Astrocyte (in vitro differentiated cells and primary cell): ENCODE measurements at places on chromosomes 1 and 21.

DNA sequence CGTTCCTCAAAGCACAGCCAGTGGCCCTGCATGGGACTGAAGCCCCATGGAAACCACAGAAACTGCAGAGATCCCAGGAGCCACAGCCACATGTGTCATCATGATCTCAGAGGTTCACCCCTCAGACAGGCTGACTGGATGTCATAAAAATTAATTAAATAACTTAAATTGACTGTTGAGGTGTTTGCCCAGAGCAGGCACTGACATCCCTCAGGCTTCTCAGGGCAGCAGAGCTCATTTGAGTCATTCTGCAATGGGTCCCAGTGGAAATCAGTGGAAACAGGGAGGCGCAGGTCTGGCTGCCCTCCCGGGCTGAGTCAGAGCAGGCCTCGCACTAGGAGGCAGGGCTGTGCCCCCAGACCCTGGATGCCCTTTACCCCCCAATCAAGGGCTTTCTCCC lies 135.1 kb downstream of the CDC7 start:
- no peaks in the 10 kb centered on the region for H3K4me1 ChIP-seq
- no peak overlapping the region for H3K4me3 ChIP-seq
- no peaks in the 10 kb centered on the region for H3K36me3 ChIP-seq
- no peak overlapping the region for H3K27ac ChIP-seq
- no peak for DNase-seq

GRCh38 chr1:246689409-246690008 lies 34.7 kb upstream of the SCCPDH start:
- DNase-seq = peak; percentile 50
- H3K4me3 ChIP-seq = peak overlapping the region; percentile 39
- H3K27me3 ChIP-seq = no peaks in the 10 kb centered on the region
- no peaks in the 10 kb centered on the region for H3K36me3 ChIP-seq
- no peak overlapping the region for H3K27ac ChIP-seq

- no peak overlapping the region for H3K27ac ChIP-seq
- H3K27me3 ChIP-seq = peaks cover 2% of the 10 kb centered on the region
- H3K4me1 ChIP-seq = no peaks in the 10 kb centered on the region
- H3K4me3 ChIP-seq = no peak overlapping the region
- H3K36me3 ChIP-seq = no peaks in the 10 kb centered on the region
Measured at GRCh38 chr1:215957663-215958062, 390.6 kb downstream of the KCTD3 start.

DNA sequence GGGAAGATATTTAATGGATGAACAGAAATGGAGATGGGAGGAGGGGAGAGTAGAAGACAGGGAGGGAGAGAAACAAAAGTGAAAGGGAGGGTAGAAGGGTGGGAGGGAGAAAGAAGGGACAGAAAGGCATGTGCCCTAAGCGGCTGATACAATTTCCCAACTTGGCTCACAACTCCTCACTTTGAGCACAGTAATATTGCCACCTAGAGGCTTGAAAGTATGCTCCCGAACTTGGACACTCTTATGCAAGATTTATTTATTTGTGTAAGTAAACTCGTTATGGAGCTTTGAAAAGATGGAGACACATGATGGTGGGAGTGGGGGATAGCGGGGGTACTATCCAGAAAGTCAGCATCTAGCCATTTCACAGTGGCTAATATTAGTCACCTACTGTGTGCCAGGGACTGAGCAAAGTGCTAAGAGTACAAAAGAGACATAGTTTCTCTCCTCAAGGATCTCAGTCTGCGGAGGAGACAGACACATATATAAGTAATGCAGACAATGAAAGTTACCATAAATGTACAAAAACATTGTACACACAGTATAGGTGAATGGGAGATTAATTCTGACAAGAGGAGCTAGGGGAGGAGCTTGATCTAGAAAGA lies 189.7 kb downstream of the SEC16B start:
- no peaks in the 10 kb centered on the region for H3K27me3 ChIP-seq
- no peak overlapping the region for H3K27ac ChIP-seq
- no peak overlapping the region for H3K4me3 ChIP-seq
- no peaks in the 10 kb centered on the region for H3K4me1 ChIP-seq
- DNase-seq = peak; percentile 43

DNA sequence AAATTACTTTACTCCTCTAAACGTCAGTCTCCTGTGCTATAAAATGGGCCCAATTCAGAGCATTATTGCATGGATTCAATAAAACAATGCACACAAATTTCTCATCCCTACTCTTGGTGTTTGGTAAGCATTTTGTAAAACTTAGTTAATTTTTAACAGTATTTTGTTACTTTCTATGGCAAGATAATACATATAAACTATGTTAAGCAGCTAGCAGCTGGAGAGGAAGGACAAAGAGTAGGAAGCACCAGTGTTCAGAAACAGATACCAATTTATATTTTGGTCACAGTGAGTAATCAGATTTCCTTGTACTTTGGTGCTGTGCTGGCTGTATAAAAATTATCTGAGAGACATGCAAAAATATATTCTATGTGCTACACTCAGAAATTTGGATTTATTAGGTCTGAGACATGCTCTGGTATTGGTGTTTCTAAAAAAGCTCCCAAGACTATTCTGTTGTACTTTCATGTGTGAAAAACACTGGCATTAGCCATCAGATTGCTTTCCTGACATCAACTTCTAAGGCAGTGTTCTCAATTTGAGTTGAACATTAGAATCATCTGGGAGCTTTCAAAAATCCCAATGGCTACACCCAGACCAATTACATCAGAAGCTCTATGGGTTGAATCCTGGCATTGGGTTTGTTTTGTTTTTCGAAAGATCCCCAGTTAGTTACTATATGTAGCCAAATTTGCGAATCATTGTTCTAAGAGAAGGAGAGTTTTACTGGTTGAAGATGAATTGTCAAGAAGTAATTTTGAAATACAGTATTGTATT lies 100.3 kb upstream of the C1orf87 start:
- DNase-seq = no peak
- no peaks in the 10 kb centered on the region for H3K27me3 ChIP-seq
- peaks cover 10% of the 10 kb centered on the region for H3K4me1 ChIP-seq
- H3K27ac ChIP-seq = no peak overlapping the region
- H3K36me3 ChIP-seq = no peaks in the 10 kb centered on the region
- H3K4me3 ChIP-seq = no peak overlapping the region
